ENCODE measurements at places on chromosomes 12 and 14.

GRCh38 chr12:20474443-20474842, 106.1 kb downstream of the PDE3A start:
- DNase-seq: no peak

DNA sequence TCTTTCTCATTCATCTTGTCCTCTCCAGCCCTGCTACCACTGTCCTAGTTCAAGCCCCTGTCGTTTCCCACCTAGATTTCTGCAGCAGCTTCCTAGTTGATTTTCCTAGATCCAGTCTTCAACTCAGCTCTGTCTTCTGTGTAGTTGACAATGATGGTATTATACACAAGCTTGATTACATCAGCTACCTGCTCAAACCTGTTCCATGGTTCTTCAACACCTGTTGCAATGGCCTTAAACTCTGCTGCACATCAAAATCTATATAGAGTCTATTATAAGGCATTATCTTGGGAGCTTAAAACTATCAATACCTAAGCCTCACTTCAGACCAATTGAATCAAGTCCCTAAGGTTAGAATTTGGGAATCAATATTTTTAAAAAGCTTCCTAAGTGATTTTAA, 71.7 kb upstream of the PELI2 start:
- no peak for DNase-seq

- no peak for DNase-seq
Measured at GRCh38 chr12:6297170-6297569, 13.3 kb upstream of the PLEKHG6 start.

GRCh38 chr12:92039046-92039445, 106.6 kb downstream of the BTG1 start:
- no peak for DNase-seq

DNA sequence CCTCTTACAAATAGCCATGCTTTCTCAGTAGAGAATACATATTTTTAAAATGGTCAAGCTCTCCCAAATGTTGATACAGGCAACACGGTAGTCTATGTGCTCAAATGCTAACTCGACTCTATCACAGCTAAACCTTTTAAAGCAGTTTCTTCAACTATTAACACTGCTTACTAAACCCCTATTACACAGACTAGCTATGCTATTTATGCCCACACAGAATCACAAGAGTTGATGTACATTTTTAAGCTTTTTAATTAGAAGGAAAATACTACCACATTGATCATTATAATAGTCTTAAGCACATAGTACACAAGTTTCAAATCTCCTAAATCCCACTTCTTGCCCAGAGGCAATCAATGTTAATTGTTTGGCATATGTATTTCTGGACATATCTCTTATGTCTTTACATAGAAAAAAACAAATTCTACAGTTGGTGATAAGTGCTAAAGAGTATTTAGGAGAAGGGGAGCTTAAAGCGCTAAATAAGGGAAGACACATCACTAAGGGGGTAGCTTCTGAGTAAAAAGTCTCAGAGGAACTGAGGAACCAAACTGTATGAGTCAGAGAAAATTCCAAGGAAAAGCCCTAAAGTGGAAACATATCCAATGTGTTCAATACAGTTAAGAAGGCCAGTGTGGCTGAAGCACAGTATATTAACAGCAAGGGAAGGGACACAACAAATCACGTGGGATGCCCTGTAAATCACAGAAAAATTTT, 13.7 kb downstream of the HNRNPC start:
- no peak for DNase-seq

DNA sequence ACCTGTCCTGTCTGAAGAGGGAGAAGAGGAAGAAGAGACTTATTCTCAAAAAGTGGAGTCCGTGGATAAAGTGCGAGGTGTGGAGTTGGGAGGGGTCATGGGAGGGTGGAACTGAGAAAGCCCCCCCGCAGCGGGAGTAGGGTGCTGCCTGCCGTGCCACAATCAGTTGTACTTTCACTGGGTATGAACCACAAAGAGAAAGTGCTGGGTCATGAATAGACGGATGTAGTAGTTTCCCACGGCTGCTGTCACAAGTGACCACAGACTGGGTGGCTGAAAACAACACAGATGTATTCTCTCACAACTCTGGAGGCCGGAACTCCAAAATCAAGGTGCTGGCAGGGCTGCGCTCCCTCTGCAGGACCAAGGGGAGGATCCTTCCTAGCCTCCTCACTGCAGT, 5.5 kb downstream of the DNAH10 start:
- no peak for DNase-seq

DNA sequence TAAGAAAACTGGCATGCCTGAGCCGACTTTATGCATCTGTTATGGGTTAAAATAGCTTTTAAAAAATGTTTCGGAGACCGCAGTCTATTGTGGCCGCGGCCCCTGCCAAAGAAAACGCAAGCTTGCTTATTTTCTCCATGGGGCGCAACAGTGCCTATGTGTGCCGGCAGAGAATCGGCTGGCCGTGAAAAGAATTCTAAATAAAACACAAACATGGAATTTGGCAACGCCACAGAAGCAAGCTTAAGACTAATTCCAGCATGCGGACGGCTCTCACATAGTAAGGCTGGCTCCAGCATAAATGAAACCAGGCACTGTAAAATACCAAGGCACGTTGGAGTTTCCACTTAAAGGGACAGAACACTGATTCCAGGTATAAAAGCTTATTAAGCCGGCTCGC, 56.7 kb downstream of the BCL11B start:
- no peak for DNase-seq

DNA sequence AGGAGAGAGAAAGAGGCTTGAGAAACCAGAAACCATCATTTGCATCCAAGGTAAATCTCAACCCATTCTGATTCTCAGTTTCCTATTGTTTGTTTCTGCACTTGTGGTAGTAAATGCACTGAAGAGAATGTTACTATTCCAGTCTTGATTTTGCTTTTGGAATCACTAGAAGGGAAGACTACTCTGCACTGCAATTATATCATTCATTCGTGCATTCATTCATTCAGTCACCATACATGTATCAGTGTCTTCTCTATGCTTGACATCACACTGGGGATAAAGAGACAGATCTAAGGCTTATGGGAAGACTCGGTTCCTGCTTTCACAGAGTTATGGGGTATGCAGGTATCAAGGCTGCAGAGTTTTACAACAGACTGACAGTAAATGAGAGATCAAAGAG, 90.3 kb upstream of the EGLN3 start:
- no peak for DNase-seq

- DNase-seq: no peak
Measured at GRCh38 chr12:88503281-88503703, 77.0 kb downstream of the KITLG start.

- DNase-seq: no peak
Measured at GRCh38 chr14:24196071-24197055, 1.1 kb upstream of the TM9SF1 start.

DNA sequence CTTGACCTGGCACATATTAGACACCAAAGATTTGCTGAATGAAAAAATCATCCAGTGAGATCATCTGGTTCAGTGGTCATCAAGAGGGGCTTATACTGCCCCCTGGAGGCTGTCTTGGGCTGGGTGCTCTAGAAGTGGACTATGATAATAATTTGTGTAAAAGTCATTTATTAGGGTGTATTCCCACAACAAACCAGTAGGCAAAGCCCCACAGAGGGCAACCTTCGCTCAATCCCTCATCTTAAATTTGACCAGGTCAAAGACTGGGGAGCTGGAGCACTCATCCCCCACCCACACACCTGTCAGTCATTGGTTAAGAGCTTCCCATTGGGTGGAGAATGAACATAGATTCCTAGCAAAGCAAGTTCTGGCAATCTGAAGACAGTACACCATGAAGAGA, 20.0 kb upstream of the FICD start:
- no peak for DNase-seq

- no peak for DNase-seq
Measured at GRCh38 chr12:89151536-89151935, 200.8 kb downstream of the DUSP6 start.

- no peak for DNase-seq
Measured at GRCh38 chr12:109762673-109763191, 49.1 kb downstream of the FAM222A start.
